ENCODE measurements at places on chromosomes 4 and X. TPM values are rescaled to one million over a fixed set of nuclear protein-coding genes. Genes with fewer than 3 reads are reported as not detected.
A peak's percentile ranks its signal among the peaks of the same experiment; 100 is the strongest.

ZNF630 gene
- 5.2 TPM for total RNA-seq

- no peak for DNase-seq
Observed at GRCh38 chrX:68177542-68177941, 255.8 kb downstream of the OPHN1 start.

CCNB3 gene
- total RNA-seq, result 6.8 TPM

DNA sequence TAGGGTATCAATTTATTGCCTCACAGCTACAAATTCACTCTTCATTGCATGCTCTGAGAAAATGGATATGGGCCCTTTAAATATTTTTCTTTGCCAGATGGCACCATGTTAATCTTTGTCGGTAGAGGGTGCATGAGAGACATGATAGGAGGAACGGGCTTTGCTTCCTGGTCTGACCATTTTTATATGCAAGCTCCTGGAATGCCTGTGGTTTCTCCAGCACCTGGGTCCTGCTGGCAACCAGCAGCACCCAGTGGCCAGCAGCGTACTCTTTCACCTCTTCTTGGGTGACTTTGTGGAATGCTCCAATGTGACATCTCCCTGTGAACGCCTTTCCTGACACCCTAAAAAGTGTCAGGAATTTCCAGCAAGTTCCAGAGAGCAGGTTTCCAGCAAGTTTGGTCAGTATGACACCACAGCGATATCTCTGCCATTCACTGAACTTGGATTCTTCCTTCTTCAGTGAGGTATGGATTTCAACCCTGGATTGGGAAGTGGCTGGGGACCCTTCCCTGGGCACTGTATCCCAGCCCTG lies 140.3 kb upstream of the PGRMC2 start:
- DNase-seq, result peak; percentile 50

DNA sequence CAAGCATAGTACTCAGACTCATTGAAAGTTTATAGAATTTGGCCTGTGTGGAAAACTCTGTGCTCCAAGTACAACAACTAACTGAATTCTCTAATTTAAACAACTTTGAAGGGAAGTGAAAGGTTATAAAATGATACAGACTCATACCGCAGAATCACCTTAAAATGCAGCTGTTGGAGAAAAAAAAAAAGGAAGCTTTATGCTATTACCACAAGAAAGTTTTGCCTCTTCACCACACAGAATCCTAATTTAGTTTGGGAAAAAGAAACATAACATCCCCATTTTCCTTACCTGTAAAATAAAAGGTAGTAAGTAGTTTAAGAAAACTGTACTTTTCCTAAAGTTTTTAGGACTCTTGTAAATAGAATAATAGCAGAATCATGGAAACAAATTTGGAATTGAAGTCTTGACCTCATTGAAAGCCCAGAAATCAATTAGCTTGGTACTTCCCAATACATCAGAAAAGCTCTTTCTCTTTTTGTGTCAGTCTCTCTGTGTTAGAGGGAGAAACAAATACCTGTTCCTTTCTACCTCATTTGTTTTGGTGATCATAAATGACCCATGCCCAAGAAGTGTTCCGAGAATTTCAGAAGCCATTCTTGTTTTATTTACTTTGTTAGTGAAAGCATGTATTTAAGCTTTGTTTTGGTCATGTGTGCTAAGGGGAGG lies 78.8 kb downstream of the NFKB1 start:
- no peak for DNase-seq

- DNase-seq, result no peak
Observed at GRCh38 chr4:11495291-11495690, 66.6 kb upstream of the HS3ST1 start.
